Motor neuron (in vitro differentiated cells): ENCODE measurements at places on chromosomes 1 and 21. TPM values are rescaled to one million over a fixed set of nuclear protein-coding genes. Genes with fewer than 3 reads are reported as not detected.

LCE1F gene
- not detected in 2 replicates for total RNA-seq

BTBD8 gene
- total RNA-seq, result 14.5 and 14.9 TPM in 2 replicates

SHISAL2A gene
- total RNA-seq, result 0.45 and 0.46 TPM in 2 replicates

SLC37A1 gene
- 0.71 and 1.7 TPM in 2 replicates for total RNA-seq

TMCC2 gene
- 3.7 and 3.9 TPM in 2 replicates for total RNA-seq

FCRL2 gene
- total RNA-seq, result 0.04 and 0.23 TPM in 2 replicates

S100A12 gene
- not detected in 2 replicates for total RNA-seq

F13B gene
- total RNA-seq, result not detected in 2 replicates

DNA sequence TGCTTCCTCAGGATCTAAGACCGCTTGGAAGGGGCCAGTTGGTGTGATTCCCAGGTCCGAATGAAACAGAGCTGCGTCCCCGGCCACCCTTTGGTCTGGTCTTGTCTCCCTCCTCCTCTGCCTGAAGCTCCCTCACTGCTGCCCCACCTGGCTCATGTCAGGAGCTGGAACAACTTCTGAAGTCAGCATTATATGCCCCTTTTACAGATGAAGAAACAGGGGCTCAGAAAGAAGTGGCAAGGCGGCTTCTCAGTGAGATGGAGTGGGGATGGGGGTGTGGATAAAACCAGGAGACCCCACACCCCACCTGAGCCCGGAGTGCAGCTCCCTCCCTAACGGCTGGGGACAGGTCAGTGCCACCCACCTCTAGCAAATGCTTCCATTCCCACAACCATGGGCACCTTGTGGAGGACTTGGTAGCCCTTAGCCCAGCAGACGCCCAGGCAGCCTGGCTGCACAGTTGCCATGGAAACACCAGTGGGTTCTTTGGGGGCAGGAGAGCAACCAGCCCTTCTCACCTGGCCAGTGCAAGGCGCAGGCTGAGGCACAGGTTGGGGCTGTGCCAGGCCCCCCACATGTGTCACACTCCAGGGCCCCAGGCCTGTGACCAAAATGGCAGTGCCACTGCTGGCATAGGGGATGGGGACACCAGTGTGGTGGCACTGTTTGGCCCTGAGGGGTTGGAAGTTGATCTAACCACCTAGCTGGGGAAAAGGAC, 31.9 kb upstream of the ECE1 start:
- no peak for ATAC-seq

DNA sequence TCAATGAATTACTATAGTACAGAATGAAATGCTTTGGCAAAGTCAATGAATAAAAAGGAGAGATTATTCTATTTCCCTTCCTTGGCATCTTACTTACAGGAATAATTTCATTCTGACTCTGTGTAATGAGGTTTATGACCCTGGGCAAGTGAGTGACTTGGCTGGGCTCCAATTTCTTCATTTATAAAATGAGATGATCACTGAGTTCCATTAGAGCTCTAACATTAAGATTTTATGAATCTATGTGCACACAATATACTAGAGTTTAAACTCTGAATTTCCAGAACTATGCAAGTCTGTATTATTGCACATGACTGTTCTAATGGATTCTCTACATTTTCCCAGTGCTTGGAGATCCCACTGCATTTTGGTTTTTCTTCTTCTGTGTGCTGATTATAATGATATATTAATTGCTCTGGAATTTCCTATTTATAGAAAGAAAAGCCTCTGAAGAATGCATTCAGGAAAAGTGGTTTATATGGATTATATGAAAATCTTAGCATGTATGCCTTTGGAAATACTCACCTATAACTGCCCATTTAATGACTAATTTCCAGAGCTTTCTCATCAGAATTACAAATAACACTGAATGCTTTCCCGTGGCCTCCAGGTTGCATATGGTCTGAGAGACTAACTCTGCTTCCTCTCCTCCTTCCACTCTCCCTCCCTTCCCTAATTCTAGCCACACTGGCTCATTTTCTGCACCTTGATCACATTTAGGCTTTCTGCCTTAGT, 97.4 kb upstream of the CHRM3 start:
- ATAC-seq, result peak; percentile 63

- peak; percentile 85 for ATAC-seq
These were observed 229.6 kb upstream of the JUN start for GRCh38 chr1:59013276-59013927.

DNA sequence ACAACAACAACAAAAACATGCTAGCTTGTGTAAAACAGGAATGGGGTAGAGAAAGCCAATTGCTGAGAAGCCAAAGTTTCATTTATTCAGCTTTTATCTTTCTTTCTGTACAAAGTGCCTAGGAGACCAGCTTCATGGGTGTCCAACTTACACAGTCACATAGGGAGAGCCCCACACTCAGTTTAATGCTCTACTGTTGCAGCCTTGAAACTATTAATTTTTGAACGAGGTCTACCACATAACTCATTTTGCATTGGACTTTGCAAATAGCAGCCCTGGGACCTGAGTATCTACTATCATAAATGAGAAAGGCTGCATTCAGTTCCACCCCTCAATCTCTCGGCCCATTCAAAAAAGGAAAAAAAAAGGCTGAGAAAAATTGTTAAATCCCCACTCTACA, 98.8 kb downstream of the ZNF644 start:
- no peak for ATAC-seq

GRCh38 chr1:114189398-114189797, 35.7 kb upstream of the SYT6 start:
- no peak for ATAC-seq

DNA sequence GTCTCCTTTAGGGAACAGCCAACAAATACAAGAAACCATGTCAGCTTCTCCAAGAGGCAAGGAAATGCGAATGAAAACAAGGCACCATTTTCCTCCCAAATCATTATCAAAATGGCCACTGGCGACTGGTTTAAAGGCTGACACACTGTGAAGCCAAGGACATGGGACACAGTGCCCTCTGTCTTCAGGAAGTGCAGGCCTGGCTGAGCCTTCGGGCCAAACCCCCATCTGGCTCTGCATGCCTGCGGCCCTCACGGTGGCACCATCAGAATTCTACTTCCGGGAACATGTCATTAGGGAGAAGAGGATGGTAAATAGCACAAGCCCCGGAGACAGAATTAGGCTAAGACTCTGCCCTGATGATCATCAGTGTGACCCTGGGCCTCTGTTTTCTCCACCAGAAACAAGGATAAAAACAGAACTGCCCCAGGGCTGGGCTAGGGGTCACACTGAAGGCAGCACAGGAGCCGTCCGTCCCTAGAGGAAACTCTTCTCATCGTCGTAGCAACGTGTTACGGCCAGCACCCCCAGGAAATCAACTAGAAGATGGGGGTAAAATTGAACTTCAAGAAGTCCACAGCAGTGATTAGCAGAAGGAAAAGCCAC, 103.5 kb downstream of the NPHP4 start:
- peak; percentile 54 for ATAC-seq

DNA sequence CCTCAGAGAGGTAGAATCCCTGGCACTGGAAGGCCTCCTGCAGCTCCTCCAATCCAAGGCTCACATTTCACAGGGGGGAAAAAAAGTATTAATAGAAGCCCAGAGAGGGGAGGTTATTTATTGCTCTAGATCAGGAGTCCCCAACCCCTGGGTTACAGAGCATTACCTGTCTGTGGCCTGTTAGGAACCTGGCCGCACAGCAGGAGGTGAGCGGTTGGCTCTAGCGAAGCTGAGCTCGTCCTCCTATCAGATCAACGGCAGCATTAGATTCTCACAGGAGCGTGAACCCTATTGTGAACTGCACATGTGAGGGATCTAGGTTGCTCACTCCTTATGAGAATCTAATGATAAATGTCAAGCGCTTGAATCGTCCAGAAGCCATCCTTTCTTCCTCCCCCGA, 46.8 kb upstream of the RCC2 start:
- ATAC-seq, result no peak

DNA sequence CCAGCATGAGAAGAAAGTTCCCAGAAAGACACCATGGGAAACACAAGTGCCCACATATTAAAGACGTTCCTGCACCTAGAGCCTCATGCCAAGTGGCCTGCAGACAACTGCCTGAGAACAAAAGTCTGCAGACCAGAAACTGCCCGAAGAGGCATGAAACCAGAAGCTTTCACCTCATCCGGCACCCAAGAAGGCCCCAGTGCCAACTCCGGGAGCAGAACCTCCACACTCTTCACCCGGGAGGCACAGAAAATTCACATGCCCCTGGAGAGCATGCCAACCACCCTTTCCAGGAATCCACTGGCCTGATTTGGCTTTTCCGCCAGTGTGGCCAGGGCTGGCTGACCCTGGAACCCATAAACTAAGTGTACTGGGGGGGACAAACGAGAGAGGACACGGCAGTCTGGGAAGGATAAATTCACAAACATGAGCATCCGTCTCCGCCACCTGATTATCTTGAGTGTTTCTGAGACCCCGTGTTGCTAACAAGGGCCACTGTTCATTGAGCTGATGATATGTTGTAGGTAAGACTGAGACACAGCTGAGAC, 6.8 kb downstream of the TFF2 start:
- ATAC-seq, result no peak

GRCh38 chr21:41045534-41046268, 122.3 kb upstream of the BACE2 start:
- peak; percentile 80 for ATAC-seq

DNA sequence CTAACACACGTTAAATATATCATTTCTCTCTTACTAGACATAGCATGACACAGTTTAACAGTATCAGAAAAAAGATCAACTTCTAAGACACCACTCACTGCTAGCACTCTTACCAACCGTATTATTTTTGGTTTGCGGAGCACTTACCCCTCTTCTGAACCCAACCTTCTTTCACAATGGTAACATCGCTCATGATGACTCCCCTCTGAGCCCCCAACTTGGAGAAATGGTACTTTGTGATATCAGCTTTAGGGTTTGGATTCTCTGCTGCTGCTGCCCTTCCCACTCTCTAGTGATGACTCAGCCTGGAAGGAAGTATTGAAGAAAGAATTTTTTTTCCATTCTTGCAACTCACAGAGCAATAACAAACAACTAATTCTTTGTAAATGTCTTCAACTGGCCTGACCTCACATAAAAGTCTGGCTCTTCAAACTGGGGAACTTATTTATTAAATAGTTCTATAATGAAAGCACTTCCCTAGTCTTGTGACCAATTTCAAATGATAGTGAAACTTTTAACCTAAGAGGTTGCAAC, 7.0 kb downstream of the AKT3 start:
- peak; percentile 71 for ATAC-seq

DNA sequence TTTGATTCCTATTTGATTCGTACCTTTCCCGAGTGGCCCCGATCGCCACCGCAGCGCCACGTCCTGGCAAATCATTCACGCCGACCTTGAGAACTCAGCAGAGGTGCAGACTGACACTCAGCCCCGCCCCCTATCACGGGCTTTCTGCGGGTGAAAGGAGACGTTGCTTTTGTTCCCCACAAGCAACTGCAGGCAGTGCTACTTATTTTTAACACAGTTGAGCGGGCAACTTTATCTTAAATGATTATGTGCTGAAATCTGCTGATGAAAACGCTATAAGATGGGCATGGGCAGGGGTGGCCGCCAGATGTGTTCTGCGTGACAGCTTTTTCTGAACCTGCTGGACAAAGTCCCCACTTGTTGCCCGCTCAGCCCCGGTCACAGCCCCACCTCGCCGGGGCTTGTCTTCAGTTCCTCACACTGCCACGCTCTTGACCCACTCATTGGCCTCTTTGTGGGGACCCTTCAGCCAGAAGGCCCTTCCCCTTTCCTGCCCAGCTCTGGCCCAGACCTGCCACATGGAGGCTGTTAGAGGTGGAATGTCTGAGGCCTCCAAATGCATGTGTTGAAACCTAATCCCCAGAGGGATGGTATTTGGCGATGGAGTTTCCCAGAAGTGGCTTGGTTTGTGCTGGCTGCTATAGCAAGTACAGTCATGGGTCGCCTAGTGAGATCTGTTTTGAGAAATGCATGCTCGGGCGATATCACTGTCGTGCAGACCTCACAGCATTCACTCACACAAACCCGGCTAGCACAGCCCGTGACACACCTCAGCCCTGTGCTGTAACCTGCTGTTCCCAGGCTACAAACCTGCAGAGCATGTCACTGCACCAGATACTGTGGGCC, 15.7 kb upstream of the PDXK start:
- ATAC-seq, result peak; percentile 71

DNA sequence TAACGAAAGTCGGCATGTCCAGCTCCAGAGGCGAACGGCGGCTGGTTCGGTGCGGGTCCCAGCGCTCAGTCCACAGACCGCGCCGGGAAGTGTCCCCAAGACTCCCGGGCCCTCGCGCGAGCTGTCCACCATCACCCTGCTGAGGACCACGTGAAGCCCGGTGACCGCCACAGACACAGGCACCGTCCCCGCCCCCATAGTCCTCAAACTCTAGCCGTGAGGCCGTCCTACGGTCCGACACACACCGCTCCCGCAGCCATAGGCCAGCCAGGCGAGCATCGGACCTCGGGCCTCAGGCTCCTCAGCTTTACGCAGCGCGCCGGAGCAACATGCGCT, 535 bp downstream of the SETD4 start:
- peak; percentile 67 for ATAC-seq

DNA sequence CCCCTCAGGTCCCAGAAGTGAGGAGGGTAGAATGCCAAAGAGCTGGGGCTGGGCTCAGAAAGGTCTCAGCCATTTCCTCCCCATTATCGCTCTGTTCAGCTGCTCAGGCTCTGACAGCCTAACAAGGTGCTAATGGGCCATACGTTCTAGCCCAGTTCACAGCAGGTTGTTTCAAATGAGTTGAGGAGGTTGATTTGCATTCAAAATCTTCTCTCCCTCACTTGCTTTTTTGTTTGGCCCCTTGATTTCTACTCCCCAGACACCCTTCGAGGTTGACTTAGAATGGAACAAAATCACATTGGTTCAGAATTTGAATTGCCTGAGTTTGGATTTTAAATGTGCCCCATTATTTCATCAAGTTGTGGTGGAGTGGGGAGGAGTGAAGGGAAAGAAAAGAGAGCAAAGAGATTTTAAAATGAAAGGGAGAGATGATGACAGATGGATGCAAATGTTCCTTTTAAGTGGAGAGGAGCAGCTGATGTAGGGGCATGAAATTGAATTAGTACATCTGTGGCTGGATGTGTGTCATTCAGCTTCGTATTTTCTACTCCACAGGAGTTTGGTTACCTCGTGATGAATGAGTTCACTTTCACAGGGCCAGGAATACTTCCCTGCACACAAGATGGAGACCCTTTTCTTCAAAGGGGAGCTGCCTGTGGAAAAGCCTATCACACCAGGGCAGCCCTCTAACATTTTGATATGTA, 425.8 kb upstream of the CAMK1G start:
- peak; percentile 83 for ATAC-seq

DNA sequence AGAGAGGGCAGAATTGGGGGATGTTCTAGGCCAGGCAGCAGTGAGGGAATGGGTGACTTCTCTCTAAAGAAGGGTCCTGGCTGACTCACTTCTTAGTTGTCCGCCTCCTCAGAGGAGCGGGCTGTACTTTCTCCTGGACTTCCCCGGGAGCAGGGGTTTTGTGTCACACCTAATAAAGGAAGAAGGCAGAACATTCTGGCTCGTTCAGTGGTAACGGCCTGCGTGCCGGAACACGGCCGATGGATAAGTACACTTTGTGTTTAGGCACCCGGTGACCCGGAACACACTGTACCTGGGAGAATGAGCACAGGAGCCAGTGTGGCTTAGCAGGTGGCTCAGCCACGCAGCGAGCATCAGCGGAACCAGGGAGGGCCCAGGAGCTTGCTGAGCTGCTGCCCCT, 84.7 kb downstream of the FBXO2 start:
- ATAC-seq, result no peak
